Cortex of kidney (tissue), 1 donor: ENCODE measurements at places on chromosomes 2 and 18.

- DNase-seq, result no peak
These were observed 112.1 kb downstream of the GLI2 start for GRCh38 chr2:120847700-120848321.

GRCh38 chr2:26913606-26913998 is 56.8 kb upstream of the MAPRE3 start:
- no peak for DNase-seq

GRCh38 chr18:11809895-11810294 is 41.3 kb upstream of the CHMP1B start:
- DNase-seq, result no peak

DNA sequence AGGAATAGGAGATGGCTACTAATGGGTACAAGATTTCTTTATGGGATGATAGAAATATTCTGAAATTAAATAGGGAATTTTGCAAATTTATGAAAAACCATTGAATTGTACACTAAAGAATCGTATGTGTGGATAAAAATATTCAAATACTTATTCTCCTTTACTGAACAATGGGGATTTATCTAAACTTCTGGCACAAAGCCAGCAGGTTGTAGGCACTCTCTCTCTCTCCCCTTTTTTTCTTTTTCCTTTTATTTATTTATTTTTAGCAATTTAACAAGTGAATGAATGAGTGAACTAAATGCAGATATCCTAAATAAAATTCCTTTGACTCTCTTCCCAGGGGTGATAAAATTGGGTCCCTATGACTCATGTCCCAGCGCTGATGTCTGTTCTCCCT is 21.9 kb upstream of the SCYGR2 start:
- no peak for DNase-seq

- DNase-seq, result no peak
These were observed 13.6 kb upstream of the ANKRD53 start for GRCh38 chr2:70964596-70965386.

DNA sequence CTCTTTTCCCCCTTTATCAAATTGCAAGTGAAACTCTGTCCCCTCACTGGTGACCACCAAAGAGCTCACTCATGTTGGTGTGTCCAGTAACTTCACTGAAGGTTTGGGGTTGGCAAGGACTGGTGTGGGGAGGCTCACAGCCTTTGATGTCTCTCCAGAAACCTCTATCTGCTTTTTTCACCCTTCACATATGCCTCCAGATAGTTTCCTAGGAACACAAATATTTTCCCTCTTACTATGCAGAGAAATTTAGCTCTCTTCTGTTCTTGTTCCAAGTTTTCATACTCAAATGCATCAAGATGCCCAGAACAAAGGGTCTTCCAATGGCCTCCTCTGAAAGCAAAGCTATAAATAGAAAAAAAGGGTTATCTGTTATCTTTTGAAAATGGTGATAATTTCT is 20.7 kb downstream of the DTNA start:
- DNase-seq, result no peak

- no peak for DNase-seq
These were observed 143.5 kb downstream of the TGIF1 start for GRCh38 chr18:3593381-3593903.

GRCh38 chr2:143075711-143076110 is 53.5 kb upstream of the ARHGAP15 start:
- DNase-seq, result no peak

- no peak for DNase-seq
These were observed 80.3 kb downstream of the TMEM17 start for GRCh38 chr2:62425684-62426083.
